ENCODE measurements at places on chromosomes 1 and 21. TPM values are rescaled to one million over a fixed set of nuclear protein-coding genes. Genes with fewer than 3 reads are reported as not detected.
A peak's percentile ranks its signal among the peaks of the same experiment; 100 is the strongest.

Gene CIART
- 6.5 TPM for total RNA-seq

Gene GPR37L1
- total RNA-seq: 0.09 TPM

Gene RIMS3
- total RNA-seq: 1.7 TPM

Gene FAM43B
- 0.67 TPM for total RNA-seq

Gene CD1D
- 3.5 TPM for total RNA-seq

- no peaks in the 10 kb centered on the region for H3K27me3 ChIP-seq
- no peak for DNase-seq
- no peak overlapping the region for H3K4me3 ChIP-seq
- H3K4me1 ChIP-seq: no peaks in the 10 kb centered on the region
- H3K27ac ChIP-seq: no peak overlapping the region
These were observed 5.5 kb downstream of the SMPDL3B start for GRCh38 chr1:27940297-27940696.

DNA sequence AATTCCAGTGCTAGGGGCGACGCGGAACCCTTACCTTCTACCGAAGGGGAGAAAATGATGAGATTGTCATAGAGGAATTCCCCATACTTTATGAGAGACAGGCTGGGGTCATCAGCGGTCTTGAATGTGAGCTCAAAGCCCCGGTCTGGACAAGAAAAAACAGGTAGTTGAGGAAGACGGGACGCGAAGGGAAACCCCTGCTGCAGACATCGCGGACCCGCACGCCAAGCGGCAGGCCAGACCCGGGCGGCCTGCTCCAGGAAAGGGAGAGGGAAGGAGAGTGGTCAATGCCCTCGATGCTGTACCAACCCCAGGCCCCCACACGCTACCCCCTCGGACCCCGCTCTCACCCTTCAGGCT is 342 bp downstream of the DDOST start:
- no peaks in the 10 kb centered on the region for H3K27me3 ChIP-seq
- peak overlapping the region; percentile 85 for H3K4me3 ChIP-seq
- H3K27ac ChIP-seq: peak overlapping the region; percentile 41

GRCh38 chr21:45336870-45337269 is 49.2 kb upstream of the POFUT2 start:
- no peak overlapping the region for H3K4me3 ChIP-seq
- no peaks in the 10 kb centered on the region for H3K27me3 ChIP-seq
- H3K27ac ChIP-seq: no peak overlapping the region
- H3K36me3 ChIP-seq: no peaks in the 10 kb centered on the region
- DNase-seq: peak; percentile 32
- peaks cover 6% of the 10 kb centered on the region for H3K4me1 ChIP-seq

DNA sequence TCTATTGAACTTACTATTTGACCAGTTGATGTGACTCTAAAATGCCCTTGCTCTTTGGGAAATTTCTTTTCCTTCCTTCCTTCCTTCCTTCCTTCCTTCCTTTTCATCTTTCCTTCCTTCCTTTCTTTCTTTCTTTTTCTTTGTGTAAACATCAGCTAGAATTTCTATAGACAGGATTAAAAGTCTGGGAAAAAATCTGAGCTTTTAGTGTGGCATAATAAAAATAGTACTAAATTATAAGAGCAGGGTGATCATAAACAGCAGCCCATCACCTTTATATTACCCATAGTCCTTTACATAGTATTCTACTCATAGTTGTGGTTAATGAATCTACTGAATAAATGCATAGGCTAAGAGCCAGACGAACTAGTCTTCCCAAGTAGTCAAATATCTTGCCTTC is 281.0 kb upstream of the DAB1 start:
- H3K4me1 ChIP-seq: no peaks in the 10 kb centered on the region
- no peaks in the 10 kb centered on the region for H3K36me3 ChIP-seq
- no peaks in the 10 kb centered on the region for H3K27me3 ChIP-seq
- no peak overlapping the region for H3K4me3 ChIP-seq
- DNase-seq: no peak
- no peak overlapping the region for H3K27ac ChIP-seq

- H3K36me3 ChIP-seq: no peaks in the 10 kb centered on the region
- H3K4me3 ChIP-seq: no peak overlapping the region
- H3K4me1 ChIP-seq: peaks cover 19% of the 10 kb centered on the region
- no peak for DNase-seq
- no peaks in the 10 kb centered on the region for H3K27me3 ChIP-seq
These were observed 19.8 kb upstream of the CLSTN1 start for GRCh38 chr1:9843576-9843945.

- no peak overlapping the region for H3K4me3 ChIP-seq
- H3K27ac ChIP-seq: no peak overlapping the region
- no peaks in the 10 kb centered on the region for H3K27me3 ChIP-seq
- no peak for DNase-seq
- H3K36me3 ChIP-seq: no peaks in the 10 kb centered on the region
- H3K4me1 ChIP-seq: no peaks in the 10 kb centered on the region
These were observed 1069.6 kb downstream of the ADGRL2 start for GRCh38 chr1:82870332-82870731.

GRCh38 chr1:222971146-222971545 is 156.3 kb downstream of the DISP1 start:
- H3K4me1 ChIP-seq: no peaks in the 10 kb centered on the region
- no peaks in the 10 kb centered on the region for H3K27me3 ChIP-seq

DNA sequence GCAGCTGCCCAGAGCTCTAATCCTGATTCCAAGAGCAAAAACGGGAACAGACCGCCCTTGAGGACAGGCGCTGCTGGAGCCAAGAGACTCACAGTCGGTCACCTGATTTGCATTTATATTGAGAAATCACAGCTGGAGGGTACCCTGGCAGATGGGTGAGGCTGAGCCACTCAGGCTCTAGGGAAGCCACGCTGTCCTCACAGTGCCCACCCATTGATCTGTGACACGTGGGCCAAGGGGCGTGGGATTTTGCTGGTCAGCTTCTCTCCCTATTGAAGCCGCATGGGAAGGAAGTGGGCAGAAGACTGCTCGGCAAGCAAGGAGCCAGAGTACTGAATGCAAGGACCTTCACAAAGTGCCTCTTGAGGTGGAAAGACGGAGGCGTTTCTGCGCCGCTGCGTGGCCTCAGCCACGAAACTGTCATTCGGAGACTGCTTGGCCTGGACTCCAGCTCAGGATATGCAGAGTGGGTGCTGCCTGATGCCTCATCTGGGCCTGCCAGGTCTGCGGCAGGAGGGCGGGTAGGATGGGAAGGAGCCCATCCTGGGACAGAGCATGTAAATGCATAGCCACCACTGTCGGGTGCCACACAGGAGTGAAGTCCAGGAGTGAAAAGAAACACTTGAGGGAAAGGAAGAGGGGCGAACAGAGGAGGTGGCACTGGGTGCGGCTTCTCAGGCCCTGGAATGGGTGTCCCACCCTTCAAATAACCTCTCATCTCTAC is 139.8 kb downstream of the PGBD5 start:
- H3K4me3 ChIP-seq: no peak overlapping the region
- H3K4me1 ChIP-seq: no peaks in the 10 kb centered on the region
- H3K36me3 ChIP-seq: no peaks in the 10 kb centered on the region
- H3K27me3 ChIP-seq: no peaks in the 10 kb centered on the region
- no peak overlapping the region for H3K27ac ChIP-seq

GRCh38 chr1:18256282-18257235 is 149.0 kb downstream of the IGSF21 start:
- H3K4me1 ChIP-seq: no peaks in the 10 kb centered on the region
- H3K27me3 ChIP-seq: no peaks in the 10 kb centered on the region
- H3K36me3 ChIP-seq: no peaks in the 10 kb centered on the region
- peak; percentile 82 for DNase-seq
- no peak overlapping the region for H3K4me3 ChIP-seq
- H3K27ac ChIP-seq: no peak overlapping the region

GRCh38 chr1:160708801-160709200 is 2.8 kb downstream of the CD48 start:
- DNase-seq: no peak
- no peak overlapping the region for H3K27ac ChIP-seq
- H3K27me3 ChIP-seq: no peaks in the 10 kb centered on the region
- no peaks in the 10 kb centered on the region for H3K4me1 ChIP-seq
- H3K4me3 ChIP-seq: no peak overlapping the region

DNA sequence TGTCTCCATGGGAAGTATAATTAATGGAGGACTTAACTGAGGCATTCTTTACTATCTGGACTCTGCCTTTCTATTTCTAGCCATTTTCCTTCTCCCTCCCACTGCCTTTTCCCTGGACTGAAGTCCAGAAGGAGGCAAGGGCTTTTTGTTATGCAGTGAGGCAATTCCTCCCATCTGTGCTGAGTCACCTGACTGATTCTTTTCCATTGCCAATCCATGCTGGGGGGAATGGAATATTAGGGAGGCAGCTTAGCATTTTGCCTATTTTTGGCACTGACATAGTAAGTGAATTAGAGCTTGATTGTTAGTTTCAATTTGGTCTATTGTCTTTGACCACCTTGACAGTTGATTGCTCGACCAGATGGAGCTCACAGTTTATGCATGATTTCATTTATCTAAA is 1000.6 kb upstream of the PRMT6 start:
- no peak for DNase-seq
- no peak overlapping the region for H3K4me3 ChIP-seq
- H3K27me3 ChIP-seq: no peaks in the 10 kb centered on the region

- no peak within 1 kb of the TSS for H3K4me3 ChIP-seq
These were observed at the start of gene LEFTY1 for GRCh38 chr1:225888898-225889601. Gene LEFTY1, minus strand, starts transcription at chr1:225889146. Its CDS starts 80 bp downstream, at chr1:225889066.

DNA sequence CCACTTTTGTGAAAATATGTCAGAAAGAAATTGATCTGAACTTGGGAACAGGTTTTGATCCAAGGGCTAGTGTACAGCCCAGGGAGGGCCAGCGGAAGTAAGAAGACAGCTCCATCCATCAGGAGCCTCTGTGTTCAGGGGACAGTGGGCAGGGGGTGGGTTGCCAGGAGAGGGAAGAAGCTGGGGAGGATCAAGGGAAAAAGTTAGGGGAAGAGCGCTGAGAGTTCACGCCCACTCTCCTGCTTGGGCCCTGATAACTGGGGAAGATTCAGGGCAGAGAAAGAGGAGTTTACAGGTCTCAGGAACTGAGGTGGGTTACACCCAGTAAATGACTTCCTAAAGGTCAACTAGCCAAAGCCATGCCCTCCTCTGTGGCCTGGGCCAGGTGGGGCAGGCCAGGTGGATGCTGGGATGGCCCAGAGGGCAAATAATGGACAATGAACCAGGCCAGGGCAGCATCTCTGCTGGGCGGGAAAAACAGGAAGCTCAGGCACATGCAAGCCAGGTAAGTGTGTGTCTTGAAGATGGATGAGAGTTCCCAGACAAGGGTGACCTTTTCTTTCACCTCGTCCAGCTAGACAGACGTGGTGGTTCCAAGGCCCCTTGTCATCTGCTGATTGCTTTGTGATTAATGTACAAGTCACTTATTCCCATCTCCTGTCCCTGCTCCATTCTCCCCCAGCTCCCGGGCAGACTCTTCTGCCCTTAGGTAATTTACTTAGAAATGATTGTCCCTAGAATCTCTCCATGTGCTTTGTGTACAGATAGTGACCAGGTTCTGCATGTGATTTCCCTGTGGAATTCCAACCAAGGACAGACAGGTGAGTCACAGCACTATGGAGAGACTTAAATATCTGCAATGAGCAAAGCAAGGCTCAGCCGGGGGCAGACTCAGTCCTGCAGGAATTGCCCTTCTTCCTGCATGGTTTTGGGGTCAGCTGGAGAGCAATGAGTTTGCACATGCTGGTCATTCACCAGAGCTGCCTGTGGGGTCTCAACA is 57.0 kb downstream of the MDM4 start:
- no peaks in the 10 kb centered on the region for H3K36me3 ChIP-seq
- H3K4me1 ChIP-seq: no peaks in the 10 kb centered on the region
- no peak overlapping the region for H3K27ac ChIP-seq

DNA sequence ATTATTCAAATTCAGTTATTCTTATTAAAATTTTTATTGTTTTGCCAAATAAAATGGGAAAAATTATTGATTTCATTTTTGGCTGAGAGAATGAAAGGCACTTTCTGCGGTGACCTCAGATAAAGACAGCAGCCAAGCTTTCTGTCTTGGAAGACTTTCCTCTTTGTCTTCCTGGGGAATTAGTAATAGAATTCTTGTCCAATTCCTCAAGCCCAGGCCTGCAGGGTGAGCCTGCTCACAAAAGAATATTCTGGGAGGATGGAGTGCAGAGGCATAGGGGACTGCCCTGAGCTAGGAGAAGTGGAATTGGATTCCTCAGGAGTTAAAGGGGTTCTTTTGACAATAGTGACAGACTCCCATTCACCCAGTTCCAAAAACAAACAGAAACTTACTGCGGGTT is 614.5 kb upstream of the ADGRL2 start:
- no peak for DNase-seq
- no peaks in the 10 kb centered on the region for H3K27me3 ChIP-seq
- H3K27ac ChIP-seq: no peak overlapping the region
- H3K36me3 ChIP-seq: no peaks in the 10 kb centered on the region
- H3K4me3 ChIP-seq: no peak overlapping the region
- H3K4me1 ChIP-seq: no peaks in the 10 kb centered on the region

- H3K4me1 ChIP-seq: peaks cover 5% of the 10 kb centered on the region
- H3K4me3 ChIP-seq: peak overlapping the region; percentile 57
- no peak for DNase-seq
- peak overlapping the region; percentile 87 for H3K27ac ChIP-seq
These were observed 468 bp upstream of the MX1 start for GRCh38 chr21:41425588-41425953.

DNA sequence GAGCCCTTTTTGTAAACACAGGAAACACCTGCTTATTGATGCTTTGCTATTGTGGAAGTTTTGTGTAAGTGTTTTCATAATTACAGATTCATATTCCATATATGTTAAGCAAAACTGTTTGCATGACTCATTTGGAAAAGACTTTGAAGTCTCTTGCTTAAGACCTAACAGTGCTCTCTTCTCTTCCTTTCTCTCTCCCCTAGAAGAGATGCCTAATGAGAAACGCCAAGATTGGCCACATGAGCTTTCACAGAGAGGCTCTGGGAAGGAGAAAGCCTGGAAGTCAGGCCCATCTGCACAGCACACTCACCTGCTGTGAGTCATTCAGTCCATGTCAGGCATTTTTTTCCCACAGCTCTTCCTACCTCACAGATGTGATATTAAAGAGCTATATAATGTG is 101.6 kb upstream of the PALMD start:
- H3K27me3 ChIP-seq: no peaks in the 10 kb centered on the region
- H3K4me1 ChIP-seq: no peaks in the 10 kb centered on the region
- no peak for DNase-seq
- H3K36me3 ChIP-seq: no peaks in the 10 kb centered on the region
- H3K27ac ChIP-seq: no peak overlapping the region
- H3K4me3 ChIP-seq: no peak overlapping the region

DNA sequence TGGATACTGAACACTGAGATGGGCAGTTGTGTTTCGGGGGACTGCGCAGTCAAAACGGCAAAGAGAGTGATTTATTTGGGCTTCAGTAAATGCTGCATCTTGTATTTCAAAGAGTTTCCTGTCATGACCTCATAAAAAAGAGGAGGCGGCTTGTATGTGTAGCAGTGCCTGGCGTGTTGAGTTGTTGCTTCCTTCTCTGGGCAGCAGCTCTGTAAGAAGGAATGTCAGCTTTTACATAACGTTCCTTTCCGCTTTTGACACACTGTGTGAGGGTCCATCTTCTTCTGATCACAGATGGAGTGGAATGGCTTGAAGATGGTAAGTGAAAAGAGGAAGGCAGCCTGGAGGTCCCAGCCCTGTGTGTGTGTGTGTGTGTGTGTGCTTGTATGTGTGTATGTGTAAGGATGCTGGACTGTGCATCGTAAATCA is 941 bp downstream of the ELAVL4 start:
- H3K27me3 ChIP-seq: no peaks in the 10 kb centered on the region
- peak; percentile 37 for DNase-seq
- H3K27ac ChIP-seq: no peak overlapping the region
- no peaks in the 10 kb centered on the region for H3K36me3 ChIP-seq
- no peaks in the 10 kb centered on the region for H3K4me1 ChIP-seq

Data from lung (tissue), 17 donors.